ENCODE measurements at places on chromosomes 1 and 21.

GRCh38 chr1:150557065-150557600 lies 7.9 kb downstream of the ADAMTSL4 start:
- DNase-seq, result no peak

DNA sequence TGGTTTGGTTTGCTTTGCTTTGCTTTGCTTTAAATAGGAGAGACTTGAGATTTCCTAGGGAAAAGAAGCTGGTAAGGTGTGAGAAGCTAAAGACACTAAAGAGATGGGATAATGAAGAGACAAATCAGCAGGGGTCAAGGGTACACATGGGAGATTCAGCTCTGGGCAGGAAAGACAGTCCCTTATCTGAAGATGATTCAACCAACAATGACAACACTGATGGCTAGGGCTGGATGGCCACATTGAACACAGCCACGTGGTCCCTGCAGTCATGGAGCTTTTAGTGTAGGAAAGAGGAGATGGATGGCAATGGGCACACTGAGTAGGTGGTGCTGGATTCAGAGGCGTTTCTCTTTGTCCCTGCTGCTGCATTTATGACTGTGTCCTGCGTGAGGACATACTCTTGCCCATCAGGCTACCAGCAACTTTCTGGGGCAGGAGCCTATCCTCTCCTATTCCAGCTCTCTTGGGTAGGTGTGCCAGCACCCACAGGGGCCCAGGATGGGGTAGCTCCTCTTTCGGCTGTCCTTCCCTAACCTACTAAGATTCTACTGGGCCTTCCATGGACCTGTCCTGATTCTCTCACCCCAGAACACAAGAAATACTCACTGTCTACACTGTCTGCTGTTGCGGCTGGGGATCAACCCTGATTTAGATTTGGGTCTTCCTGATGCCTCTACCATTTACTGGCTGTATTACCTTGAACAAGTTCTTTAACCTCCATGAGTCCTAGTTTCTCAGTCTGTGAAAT lies 1.4 kb upstream of the SHISA4 start:
- no peak for DNase-seq

GRCh38 chr21:34836933-34837505 lies 168.2 kb downstream of the CLIC6 start:
- DNase-seq, result no peak

DNA sequence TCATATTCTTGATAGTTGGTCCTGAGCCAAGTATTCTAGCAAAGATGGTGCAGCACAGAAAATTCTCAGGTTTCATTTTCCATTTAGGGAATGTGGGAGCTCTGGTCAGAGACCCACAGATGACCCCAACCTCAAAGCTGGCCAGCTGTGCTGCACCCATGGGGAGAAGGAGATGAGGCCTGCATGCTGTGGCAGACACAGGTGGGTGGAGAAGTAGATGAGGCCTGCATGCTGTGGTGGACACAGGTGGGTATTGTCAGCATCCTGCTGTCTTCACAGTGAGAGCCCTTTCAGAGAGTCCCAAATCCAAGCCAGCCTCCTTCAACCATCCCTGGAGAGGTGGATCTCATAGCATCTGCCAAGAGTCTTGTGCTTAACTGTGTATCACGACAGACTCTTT lies 77.7 kb downstream of the DSCAM start:
- DNase-seq, result no peak

- DNase-seq, result no peak
These were observed 5.3 kb upstream of the KIF17 start for GRCh38 chr1:20723159-20723536.

GRCh38 chr1:114547076-114547475 lies 34.3 kb downstream of the BCAS2 start:
- no peak for DNase-seq

DNA sequence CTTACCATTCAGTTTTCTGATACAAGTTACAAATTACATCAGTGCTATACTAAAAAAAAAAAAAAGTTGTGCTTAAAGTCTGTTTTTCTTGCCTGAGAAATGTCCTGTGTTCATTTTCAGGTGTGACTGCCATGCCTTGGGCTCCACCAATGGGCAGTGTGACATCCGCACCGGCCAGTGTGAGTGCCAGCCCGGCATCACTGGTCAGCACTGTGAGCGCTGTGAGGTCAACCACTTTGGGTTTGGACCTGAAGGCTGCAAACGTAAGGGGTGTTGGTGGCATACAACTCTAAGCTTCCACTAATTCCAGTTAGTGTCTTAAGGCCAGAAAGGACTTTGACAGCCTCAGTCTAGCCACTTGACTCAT lies 60.1 kb upstream of the LAMC2 start:
- no peak for DNase-seq

DNA sequence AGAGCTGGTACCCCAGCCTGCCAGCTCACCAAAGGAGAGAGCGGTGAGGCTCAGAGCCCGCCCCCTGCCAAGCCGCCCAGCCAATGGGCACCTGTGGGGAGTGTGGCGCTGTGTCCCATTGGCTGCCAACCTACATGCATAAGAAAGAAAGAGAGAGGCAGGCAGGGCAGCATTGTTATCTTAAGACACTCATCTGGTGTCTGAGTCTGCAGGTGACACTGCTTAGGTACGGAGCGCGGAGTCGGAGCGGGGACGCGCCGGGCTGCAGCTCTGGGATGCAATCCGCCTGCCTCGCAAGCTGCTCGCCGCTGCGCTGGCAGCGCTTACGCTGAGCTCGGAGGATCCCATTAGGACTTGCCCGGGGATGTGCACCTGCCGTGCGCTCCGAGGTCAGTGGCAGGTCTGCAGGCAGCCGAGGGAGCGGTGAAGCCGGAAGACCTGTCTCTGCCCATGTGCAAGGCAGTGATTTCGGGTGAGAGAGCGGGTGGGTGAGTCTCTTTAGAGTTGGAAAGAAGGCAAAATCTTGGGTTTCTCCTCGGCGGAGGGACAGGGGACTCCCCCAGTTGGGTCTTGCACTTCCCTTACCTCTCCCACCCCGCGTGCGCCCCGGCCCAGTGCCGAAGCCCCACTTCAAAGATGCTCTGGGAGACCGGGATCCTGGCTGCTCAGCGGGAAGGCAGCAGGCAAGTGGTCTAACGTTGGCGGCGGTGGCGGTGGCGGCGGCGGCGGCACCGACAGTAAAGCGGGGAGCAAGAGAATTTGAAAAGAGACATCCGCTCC lies at the start of gene BRINP2:
TSS of gene BRINP2 (plus strand) at position 203 of the 780 bp plus-strand sequence. CDS start 58,919 bp downstream, outside the sequence.
- no peak for DNase-seq

DNA sequence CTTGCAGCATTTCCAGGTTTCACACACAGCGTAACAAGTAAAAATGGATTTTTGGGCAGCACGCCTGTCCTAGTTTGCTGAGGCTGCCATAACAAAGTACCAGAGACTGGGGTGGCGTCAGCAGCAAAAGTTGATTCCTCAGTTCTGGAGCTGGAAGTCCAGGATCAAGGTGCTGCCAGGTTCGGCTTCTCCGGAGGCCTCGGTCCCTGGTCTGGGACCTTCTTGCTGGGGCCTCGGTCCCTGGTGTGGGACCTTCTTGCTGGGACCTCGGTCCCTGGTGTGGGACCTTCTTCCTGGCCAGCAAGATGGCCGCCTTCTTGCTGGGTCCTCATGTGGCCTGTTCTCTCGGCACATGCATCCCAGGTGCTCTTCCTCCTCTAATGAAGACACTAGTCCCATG lies 104.0 kb downstream of the PDE9A start:
- DNase-seq, result no peak

- DNase-seq, result no peak
These were observed 53.6 kb downstream of the FGGY start for GRCh38 chr1:59350521-59350920.

DNA sequence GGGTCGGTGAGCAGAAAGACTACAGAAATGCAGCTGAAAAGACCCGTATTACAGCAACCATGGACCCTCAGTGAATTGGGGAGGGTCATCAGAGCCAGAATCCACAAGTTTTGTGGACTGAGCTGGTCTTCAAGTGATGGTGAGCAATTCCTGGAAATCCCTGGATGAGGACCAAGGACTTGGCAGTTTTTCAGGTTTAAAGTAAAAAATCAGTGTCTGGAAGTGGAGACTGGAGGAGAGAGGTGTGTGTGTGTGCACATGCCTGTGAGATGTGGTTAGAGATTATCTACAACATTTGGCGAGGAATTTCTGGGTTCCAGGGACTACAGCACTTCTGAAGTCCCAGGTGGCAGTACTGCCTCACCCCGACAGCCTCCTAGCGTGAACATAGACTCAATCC lies 56.4 kb downstream of the KIRREL1 start:
- DNase-seq, result no peak

GRCh38 chr1:47334765-47335435 lies 1.3 kb downstream of the CMPK1 start:
- DNase-seq, result no peak

DNA sequence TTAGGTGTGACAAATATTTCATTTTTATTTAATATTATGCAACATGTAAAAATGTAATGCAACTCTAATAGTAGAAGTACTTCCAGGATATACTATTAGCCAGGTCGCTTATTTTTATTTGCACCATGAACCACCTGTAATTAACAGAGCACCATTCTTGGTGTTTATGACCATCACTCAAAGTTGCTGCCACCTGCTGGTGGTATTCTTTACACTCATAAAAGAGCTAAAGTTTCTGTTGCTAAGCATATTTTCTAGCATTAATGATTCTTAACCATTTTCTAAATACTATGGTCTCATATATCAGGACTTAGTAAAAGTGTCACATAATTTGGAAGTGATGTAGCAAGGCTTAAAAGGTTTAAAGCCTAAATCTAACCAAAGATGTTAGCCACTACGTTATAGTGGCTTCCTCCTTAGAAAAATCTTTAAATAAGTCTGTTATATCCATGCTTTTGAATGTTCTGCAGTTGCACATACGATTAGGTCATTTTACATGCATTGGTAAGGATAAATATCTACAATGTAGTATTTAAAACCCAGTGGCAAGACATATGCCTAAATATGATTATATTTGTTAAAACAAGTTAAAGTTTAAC lies 244.5 kb downstream of the NEGR1 start:
- no peak for DNase-seq

GRCh38 chr1:61116421-61116820 lies 34.1 kb downstream of the NFIA start:
- DNase-seq, result no peak

- no peak for DNase-seq
These were observed 442.7 kb downstream of the PTBP2 start for GRCh38 chr1:97164276-97164639.

DNA sequence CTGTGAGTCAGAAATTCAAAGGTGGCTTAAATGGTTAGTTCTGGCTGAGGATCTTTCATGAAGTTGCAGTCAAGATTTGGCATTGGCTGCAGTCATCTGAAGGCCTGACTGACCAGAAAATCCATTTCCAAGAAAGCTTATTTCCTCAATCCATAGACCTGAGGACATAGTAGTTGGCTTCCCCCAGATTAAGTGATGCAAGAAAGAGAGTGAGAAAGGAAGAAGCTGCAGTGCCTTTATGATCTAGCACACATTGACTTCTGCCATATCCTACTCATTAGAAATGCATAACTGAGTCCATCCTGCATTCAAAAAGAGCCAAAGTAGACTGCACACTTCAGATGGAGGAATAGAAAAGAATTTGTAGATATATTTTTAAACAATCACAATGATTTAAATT lies 222.6 kb downstream of the COL24A1 start:
- DNase-seq, result no peak

GRCh38 chr1:12161324-12161661 lies 5.5 kb upstream of the TNFRSF1B start:
- DNase-seq, result no peak

GRCh38 chr1:27234049-27234882 lies at the start of gene WDTC1:
WDTC1 (plus strand) TSS chr1:27234632; CDS start chr1:27261055, 26,423 bp downstream.
- peak; percentile 96 for DNase-seq

- DNase-seq, result peak; percentile 52
These were observed 58.4 kb upstream of the COL6A1 start for GRCh38 chr21:45923146-45923545.

GRCh38 chr1:116253566-116254382 lies 119.3 kb upstream of the ATP1A1 start:
- no peak for DNase-seq

GRCh38 chr1:20229171-20229570 lies 42.9 kb upstream of the PLA2G2C start:
- no peak for DNase-seq

GRCh38 chr1:59150577-59151386 lies 146.1 kb upstream of the FGGY start:
- DNase-seq, result no peak

DNA sequence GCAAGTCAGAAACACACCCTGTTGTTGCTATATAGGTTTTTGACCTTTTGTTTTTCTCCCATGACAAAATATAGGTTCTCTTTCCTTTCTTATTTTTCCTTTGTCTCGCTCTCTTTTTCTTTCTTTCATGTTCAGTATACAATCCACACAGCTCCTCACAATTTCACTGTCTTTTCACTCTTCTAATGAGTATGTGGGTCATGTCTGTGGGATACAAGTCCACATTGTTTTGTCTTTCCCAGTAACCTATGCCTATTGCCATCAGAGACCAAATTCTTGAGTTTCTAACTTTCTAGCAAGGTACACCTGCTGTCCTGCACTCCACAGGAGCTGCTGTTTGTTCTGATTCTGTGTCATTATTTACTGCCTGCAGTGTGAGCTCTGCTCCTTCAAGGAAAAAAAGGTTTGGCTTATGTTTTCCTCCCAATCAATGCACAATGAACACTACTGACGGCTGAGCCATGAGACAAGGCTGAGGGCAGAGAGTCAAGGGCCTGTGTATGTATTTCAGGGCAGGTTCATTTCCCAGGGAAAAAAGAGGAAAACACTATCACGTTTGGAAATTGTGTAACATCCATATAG lies 453.8 kb downstream of the NEGR1 start:
- no peak for DNase-seq

All from activated CD4-positive, alpha-beta T cell treated with anti-CD3 and anti-CD28 coated beads for 24 hours (primary cell).